HCT116 (cell line): ENCODE measurements at places on chromosomes 11 and 22. TPM values are rescaled to one million over a fixed set of nuclear protein-coding genes. Genes with fewer than 3 reads are reported as not detected.

The ARSA gene
- 16.4 TPM for total RNA-seq

The MAP6 gene
- not detected for total RNA-seq

The LARGE1 gene
- total RNA-seq = 1.5 TPM

DNA sequence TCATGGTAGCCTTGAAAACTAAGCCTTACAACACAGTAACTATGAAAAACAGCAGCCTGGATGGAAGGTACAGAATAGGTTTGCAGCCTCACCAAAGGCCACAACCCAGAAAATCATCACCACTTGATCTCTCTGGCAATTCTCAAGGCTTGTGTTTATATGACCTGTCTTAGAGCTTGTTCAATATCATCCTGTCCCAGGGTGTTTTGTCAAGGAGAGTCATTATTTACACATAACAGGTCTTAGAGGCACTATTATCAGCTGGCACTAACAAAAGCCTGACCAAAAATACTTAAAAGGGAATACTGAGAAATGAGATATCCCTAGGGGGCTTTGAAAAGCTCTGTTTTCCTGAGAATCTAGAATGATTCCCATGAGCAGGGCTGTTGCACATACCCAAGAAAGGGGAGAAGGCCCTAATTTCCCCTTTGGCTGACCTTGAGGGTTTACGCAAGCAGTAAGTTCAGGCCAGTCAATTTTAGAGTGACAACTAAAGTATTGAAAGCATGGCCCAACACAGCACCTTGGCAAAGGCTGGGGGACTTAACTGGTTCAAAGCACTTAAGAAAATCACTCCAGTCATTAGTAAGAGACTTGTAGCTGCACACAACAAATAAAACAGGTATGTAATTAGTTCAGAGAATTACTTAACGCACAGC, 7.9 kb downstream of the SC5D start:
- DNase-seq = no peak

- no peak for DNase-seq
Observed at GRCh38 chr11:83051760-83052671, 19.7 kb downstream of the RAB30 start.

- DNase-seq = no peak
Observed at GRCh38 chr22:47794851-47795250, 1032.4 kb downstream of the TBC1D22A start.

- no peak for DNase-seq
Observed at GRCh38 chr11:9838961-9839360, 175.1 kb downstream of the SWAP70 start.

DNA sequence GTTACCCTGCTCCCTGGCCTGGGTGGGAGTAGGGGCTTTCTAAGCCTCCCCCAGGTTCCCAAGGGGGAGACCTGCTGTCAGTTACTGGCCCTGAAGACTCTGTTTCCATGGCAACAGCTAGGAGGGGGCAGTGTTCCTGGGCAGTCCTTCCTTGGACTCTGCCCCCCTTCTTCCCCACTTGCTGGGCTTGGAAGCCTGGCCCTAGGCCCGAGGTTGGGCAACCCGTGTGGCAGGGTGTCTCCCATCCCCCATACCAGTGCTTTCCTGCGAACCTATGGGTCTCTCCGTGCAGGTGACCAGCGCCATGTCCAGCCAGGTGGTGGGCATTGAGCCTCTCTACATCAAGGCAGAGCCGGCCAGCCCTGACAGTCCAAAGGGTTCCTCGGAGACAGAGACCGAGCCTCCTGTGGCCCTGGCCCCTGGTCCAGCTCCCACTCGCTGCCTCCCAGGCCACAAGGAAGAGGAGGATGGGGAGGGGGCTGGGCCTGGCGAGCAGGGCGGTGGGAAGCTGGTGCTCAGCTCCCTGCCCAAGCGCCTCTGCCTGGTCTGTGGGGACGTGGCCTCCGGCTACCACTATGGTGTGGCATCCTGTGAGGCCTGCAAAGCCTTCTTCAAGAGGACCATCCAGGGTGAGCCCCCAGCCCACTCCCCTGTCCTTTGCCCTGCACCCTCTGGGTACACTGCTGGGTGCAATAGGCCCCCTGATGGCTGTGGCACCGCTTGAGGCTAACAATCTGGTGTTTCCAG, 1.7 kb downstream of the ESRRA start:
- DNase-seq = no peak

- no peak for DNase-seq
Observed at GRCh38 chr22:28139961-28140360, 220.9 kb upstream of the PITPNB start.

DNA sequence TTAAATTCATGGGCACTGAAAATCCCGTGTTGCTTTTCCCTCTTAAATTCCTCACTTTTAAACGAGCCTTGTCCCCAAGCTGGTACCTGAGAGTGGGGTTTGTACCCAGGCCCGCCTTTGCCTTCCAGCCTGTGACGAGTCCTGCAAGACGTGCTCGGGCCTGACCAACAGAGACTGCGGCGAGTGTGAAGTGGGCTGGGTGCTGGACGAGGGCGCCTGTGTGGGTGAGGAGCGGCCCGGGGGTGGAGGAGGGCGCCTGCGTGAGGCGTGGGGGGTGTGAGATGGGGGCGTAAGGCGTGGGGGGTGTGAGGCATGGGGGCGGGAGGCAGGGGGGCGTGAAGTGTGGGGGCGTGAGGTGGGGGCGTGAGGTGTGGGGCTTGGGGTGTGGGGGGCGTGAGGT, 4.0 kb downstream of the CRELD2 start:
- DNase-seq = no peak
